NCI-H82 (cell line): ENCODE measurements at places on chromosomes 1 and 21.
A peak's percentile ranks its signal among the peaks of the same experiment; 100 is the strongest.

DNA sequence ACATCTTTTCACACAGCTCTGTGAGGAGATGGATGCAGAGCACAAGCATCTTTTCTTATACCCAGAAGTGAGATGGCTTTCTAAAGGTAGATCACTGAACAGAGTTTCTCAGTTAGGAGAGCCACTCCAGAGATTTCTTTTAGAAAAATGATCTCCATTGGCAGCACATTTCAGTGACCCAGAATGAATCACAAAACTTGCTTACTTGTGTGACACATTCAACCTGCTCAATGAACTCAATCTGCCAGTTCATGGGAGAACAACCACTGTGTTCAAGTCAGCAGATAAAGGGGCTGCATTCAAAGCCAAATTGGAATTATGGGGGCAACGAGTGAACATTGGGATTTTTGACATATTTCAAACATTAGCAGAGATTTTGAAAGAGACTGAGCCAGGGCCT is 78.3 kb downstream of the UCHL5 start:
- no peak for DNase-seq

DNA sequence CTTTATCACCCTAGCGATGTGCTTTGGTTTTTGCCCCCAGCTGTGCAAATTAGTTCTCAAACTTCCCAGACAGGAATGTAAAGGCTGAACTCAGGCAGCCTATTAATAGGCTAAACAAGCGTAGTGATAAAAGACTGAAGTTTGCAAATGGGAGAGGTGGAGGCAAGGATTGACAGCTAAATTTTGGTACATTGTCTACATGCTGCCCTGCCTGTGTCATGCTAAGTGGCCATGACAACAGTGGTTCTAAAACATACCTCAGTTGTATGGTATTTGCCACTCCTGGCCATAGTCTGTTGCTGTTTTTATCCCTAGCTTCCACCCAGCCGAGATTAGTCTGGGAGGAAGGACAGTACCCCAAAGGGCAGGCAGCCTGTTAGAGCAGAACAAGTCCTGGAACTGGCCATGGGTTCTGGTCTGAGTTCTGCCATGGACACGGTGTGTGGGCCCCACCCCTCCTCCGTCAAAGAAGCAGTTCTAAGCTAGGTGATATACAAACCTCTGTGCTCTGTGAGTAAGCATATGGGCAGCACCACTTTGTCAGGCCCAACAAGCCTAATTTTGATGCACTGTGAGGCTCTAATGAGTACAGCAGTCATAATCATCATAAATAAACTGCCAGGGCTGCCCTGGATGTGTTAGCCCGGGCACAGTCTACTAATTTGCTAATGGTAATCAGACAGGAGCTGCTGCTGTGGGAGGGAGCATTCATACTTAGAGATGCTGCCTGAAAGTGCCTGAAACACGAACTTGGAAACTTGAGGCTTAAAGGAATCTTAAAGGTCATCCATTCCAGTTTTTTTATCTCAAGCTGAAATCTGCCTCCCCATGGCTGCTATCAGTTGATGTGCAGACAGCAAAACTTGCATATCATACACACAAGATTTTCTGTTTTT is 177.1 kb downstream of the HHAT start:
- no peak for DNase-seq

GRCh38 chr1:229365569-229365968 is 22.7 kb upstream of the CCSAP start:
- DNase-seq, result no peak

DNA sequence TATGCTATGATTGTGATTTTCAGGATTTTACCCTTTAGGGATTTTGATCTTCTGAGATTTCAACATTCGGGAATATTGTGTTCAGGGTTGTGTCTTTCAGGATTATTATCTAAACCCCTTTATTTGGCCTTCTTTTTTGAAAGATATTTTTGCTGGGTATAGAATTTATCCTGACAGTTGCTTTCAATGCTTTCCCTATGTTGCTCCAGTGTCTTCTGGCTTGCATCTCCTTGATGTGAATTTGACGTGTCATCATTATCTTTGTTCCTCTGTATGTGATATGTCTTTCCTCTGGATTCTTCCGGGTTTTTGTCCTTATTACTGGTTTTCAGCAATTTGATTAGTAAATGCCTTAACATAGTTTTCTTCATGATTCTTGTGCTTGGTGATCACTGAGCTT is 25.9 kb upstream of the RIPK4 start:
- DNase-seq, result no peak

GRCh38 chr1:183827801-183828200 is 22.9 kb downstream of the RGL1 start:
- no peak for DNase-seq

DNA sequence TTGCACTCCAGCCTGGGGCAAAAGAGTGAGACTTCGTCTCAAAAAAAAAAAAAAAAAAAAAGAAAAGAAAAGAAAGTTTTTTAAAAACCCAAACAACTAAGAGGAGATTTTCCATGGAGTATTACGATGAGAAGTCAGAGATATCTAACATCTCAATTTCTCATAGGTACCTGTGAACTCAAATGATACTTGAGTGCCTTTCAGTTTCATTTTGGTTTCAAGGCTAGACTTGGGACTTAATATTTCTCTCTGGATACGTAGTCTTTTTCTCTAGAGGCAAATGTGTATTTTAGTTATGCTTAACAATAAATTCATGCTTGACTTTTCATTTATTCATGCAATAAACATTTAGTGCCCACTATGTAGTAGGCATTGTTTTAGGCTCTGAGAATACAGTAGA is 15.0 kb downstream of the ZYG11B start:
- no peak for DNase-seq

GRCh38 chr21:40130476-40130875 is 263.2 kb downstream of the PCP4 start:
- no peak for DNase-seq

GRCh38 chr1:183124259-183124658 is 61.8 kb upstream of the LAMC2 start:
- DNase-seq, result no peak

DNA sequence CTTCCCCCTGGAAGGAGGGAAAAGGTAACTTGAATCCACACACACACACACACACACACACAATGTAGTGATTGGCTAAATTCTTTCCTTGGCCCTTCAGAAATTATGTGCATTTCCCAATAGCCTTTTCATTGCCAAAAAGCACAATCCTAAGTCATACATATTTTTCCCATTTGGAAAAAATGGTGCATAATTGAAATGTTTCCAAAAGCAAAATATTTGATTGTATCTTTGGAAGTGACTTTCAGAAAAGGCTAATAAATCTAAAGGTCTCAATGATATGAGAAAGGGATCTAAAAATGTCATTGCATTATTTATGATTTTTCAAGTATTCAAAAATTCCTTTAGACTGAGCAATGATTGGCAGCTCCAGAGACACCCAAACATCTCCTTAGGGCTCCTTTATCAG is 43.5 kb upstream of the NEK7 start:
- DNase-seq, result no peak

GRCh38 chr1:243438146-243438545 is 182.3 kb downstream of the SDCCAG8 start:
- no peak for DNase-seq

DNA sequence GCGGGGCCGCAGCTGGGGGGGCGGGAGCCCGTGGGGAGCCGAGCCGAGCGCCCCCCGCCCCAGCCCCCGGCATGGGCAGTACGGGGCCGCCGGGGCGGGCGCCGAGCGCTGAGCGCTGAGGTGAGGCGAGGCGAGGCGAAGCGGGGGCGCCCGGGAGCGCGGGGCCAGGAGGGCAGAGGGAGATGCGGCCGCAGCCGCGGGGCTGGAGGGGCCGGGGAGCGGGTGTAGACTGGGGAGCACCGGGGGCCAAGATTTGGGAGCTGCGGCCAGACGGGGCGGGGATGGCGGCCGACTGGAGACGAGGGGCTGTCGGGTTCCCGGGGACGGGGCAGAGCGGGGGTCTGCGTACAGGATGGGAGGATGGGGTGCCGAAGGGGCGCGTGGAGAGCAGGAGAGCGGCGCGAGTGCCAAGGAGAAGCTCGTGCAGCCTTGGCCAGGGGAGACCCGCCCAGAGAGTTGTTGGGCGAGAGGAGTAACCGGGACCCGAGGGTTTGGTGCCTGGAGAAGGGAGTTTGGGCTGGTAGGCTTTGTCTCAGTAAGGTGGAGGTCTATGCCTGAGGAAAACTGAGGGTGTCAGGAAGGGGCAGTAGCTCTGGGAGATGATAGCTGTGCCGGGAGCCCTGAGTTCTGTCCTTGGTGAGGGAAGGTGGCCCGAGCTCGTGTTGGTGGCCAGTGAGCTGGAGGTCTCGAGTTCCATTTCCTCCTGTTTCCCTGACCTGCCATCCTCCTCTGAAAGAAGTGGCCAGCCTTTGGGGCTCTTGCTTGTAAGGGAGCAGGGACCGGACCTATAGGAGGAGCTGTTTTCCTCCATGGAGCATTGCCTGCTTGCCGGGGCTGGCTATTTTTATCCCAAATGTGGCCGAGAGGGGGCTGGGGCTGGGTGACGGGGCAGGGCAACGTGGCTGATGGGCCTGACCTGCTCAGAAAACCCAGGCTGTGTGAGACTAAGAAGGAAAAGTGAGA is 539 bp downstream of the ATP8B2 start:
- DNase-seq, result peak; percentile 77

DNA sequence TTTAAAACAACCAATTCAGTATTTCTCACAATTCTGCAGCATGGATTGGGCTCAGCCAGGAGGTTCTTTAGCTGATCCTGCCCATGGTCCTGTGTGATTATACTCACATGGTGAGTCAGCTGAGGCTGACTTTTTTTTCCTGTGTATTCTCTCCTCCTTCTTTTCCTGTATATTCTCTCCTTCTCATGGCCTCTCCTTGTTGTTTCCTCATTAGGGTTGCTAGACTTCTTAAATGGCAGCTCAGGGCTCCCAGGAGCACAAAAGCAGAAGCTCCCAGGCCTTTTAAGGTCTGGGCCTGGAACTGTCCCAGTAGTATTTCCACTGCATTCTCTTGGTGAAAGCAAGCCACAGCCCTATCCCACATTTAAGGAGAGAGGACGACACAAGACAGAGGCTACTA is 26.8 kb downstream of the VANGL1 start:
- no peak for DNase-seq

- no peak for DNase-seq
These were observed 365.6 kb upstream of the ST6GALNAC5 start for GRCh38 chr1:76501586-76502219.

DNA sequence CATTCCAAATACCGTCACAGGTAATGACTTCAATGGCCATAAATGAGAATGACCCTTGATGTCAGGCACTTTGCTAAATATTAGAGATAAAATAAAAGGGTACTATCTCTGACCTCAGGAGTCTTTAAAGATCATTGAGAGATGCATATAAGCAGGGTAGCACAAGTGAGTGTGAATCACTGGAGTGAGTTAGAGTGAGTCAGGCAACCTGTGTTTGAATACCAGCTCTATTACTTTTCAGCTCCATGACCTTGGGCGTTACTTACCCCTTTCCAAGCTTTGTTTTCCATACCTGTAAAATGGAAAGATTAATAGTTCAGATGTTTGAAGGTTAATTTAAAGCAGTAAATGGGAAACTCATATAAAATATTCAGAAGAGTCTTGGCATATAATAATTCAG is 1058.0 kb upstream of the ADGRL4 start:
- no peak for DNase-seq

GRCh38 chr1:13737398-13737797 is 37.4 kb downstream of the PRDM2 start:
- no peak for DNase-seq

DNA sequence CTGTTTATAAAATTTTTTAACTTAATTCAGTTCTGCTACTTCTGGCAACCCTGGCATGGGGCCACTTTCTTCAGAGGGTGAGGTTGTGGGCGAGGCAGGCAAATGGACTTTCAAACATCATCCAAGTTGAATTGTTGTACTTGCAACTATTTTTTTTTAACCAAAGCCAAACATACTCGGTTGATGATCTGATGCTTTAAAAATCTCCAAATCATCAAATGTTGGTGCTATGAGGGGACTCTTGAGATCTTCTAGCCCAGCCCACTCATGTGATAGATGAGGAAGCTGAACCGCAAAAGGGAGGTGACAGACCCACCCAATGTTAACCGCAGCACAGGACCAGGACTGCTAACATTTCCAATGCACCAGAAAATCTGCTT is 6.7 kb downstream of the SLC1A7 start:
- DNase-seq, result peak; percentile 54

DNA sequence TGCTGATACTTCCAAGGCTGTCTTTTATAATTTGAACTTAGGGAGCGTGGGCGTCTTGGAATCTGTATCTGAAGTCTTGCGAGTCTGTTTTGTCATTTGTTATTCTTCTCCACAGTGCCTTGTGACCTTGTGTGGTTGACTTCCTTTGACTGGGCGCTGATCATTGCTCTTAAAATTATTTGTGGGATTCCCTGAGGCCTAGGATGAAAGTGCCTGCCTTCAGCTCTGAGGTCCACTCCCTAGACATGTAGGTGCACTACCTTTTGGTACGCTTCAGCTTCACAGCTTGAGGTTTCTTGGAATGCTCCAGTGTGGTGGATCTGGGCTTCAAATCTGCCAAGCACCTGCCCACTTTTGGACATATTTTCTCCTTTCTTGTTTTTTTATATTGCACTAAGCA is 50.2 kb upstream of the IGSF5 start:
- no peak for DNase-seq

- no peak for DNase-seq
These were observed 467.9 kb downstream of the SIPA1L2 start for GRCh38 chr1:232162001-232162400.

- no peak for DNase-seq
These were observed 12.5 kb upstream of the KPRP start for GRCh38 chr1:152745289-152745704.

DNA sequence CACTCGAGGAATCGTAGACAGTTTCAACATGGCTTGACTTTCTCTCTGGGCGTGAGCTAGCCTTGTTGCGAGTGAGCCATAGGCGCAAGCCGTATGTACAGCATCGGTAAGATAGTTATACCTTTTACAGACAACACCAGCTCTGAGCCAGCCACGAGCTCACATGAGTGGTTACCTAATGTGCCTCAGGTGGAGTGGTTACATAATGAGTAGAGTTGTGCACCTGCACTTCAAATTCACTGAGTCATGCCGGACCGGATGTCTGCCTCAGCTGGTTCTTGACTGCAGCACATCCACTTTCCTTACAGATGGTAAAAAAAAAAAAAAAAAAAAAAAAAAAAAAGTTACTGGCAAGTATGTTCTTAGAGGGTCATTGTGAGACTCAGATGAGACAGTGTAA is 360.4 kb upstream of the NR5A2 start:
- no peak for DNase-seq
